ENCODE measurements at places on chromosomes 1 and 21.

DNA sequence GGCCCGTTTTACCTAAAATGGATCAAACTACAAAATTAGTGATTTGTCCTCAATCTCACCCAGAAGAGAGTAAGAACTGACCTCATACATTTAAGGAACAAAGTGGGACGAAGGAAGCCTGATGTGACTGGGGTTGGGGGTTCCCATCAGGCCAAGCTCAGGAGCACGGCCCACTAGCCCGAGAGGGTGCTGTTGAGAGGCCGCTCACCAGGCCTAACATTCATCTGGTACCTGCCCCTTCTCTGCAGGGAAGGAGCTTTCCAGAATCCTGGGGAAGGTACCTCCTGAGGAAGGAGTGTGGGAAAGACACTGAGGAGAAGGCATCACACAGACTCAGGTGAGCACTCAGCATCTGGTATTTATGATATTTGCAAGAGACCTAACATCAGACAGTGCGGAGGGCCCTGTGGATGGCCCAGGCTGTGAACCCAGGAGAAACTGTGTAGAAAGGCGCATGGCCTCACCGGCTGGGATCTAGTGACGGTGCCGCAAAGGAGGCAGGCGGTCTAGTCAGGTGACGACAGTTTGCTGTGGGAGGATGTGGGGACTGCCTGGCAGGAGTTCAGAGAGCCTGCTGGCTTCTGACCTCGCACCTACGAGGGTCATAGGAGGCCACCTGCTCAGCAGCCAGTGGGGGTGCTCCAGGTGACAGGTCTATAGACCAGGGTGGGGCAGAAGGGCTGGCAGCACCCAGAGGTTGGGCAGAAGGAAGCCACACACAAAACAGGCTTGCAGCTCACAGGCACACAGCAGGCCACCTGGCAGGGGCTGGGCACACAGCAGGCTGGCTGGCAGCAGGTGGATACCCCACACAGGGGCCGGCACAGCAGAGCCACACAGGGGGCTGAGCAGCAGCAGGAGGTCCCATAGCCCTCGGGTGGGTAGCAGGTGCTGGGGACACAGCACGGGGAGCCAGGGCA, 543 bp downstream of the KRTAP12-4 start:
- no peak for DNase-seq

GRCh38 chr21:17780539-17780938, 38.6 kb downstream of the C21orf91 start:
- peak; percentile 89 for DNase-seq

- no peak for DNase-seq
Measured at GRCh38 chr1:17565461-17566252, 26.2 kb downstream of the ARHGEF10L start.

DNA sequence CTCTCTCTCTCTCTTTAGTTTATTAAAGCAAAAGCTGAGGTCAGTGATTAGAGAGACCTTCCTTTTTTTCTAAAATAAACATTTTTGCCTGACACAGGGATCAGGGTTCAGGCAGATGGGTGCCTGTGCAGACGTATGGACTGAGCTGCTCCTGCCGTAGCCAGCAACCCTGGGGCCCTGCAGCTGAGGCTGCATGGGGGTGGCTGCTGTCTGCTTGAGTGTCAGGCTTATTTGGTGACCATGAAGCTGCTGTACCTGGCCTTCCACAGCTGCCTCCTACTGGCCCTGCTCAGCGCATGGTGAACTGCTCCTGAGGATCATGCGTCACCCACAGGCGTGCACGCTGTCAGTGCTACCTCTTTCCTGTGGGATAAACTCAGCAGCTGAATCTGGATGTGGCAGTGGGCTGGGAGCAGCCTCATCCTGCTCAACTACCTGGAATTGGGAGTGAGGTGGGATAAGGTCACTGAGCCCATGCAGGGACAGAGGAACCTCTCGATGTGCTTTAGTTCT, 35.1 kb downstream of the GNG4 start:
- no peak for DNase-seq

GRCh38 chr1:71086331-71086730, 5.5 kb upstream of the ZRANB2 start:
- no peak for DNase-seq

- peak; percentile 66 for DNase-seq
Measured at GRCh38 chr1:29230553-29231378, at the start of gene MECR. Gene MECR (minus strand): TSS chr1:29230934. CDS start chr1:29230906, 28 bp downstream.

DNA sequence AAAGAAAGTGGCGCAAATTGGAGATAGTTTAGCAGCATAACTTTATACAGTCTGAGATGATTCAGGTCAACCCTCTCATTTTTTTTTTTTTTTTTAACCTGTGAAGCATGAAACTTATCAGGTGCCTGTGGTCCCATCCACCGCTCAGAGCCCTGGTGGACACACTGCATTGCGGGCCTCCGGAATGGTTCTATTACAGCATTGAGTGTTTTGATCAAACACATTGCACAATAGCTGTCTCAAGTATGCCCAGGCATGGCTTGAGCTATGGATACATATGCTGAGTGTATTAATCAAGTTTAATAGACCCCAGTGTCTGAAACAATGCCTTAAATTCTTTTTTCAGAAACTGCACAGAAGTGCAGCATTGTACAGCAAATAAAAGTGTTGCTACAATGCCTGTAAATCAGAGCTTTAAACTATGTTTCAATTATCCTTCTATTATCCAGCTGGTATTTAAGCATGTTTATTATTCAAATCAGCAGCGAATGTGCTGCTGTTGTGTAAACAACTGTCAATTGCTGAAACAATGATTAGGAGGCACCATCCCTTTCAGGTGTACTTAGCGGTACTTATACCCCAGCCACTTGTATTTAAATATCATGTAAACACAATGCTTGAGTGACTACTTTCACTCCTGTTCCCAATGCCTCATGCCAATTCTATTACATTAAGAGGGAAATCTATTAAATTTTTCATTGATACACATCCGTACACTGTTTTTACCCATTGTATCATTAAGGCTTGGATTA, 456.6 kb downstream of the RPS6KC1 start:
- DNase-seq = no peak

DNA sequence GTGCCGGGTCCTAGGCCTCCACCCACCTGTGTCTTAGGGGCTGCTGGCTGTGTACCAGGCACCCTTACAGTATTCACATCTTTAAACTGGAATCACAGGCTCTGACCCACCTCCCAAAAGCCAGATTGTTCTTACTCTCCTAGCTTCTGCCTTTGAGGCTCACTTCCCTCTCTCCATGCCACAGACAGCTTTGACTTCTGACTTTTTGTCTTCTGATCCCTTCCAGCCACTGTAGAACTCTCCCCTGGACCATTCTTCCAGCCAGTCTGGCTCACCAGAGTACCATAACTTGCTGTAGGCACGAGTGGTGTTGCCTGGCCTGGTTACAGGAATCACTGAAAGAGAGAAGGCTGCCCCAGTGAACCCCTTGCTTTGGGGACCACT, 58.1 kb upstream of the STUM start:
- no peak for DNase-seq

DNA sequence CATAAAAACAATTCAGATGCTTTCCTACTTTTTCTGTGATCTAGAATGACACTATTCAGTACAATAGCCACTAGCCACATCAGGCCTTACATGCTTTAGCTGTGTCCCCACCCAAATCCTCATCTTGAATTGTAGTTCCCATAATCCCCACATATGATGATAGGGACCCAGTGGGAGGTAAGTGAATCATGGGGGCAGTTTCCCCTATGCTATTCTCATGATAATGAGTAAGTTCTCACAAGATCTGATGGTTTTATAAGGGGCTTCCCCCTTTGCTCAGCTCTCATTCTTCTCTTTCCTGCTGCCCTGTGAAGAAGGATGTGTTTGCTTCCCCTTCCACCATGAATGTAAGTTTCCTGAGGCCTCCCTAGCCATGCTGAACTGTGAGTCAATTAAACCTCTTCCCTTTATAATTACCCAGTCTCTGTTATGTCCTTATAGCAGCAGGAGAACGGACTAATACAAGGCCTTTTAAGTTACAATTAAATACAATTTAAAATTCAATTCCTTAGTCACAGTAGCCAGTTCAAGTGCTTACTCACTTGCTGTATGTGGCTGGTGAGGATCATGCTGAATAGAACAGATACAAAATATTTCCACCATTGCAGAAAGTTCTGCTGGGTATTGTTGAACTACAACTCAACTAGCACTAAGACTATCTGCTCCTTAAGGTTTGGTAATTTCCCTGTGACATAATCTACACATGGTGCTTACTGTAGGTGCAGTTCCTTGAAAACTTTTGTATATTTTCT, 106.7 kb downstream of the SCMH1 start:
- DNase-seq = no peak

DNA sequence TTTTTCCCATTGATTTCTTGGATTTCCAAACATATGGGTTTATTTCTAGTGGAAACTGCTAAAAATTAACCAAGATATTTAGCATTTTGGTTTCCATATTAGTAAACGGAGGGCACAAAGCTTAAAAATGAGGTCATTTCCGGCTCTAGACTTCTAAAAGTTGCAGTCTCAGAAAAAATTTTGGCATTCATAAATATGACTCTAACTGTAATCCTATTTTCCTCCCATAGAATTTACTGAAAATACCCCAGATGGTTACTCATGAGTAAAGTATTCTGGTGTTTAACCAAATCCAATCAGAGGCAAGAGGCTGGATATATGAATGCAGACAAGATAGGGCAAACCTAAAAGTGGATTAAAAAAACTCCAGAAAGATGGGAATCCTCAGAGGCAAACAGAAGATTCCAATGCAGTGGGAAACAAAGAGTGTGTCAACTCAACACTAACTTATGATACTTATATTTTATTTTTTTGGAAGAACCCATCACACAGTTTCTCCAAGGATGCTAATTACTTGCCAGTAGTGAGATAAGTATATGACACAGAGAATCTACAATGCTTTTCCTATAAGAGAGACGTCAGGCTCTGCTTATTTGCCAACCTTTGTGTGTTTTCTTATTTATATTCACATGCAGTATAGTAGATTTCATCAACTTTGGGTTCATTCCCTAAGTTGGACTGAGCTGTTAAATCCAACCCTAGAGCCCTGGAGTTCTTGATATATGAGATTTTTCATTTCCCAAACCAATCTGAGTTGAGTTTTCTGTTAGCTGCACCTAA, 90.1 kb upstream of the BCL10 start:
- DNase-seq = no peak

DNA sequence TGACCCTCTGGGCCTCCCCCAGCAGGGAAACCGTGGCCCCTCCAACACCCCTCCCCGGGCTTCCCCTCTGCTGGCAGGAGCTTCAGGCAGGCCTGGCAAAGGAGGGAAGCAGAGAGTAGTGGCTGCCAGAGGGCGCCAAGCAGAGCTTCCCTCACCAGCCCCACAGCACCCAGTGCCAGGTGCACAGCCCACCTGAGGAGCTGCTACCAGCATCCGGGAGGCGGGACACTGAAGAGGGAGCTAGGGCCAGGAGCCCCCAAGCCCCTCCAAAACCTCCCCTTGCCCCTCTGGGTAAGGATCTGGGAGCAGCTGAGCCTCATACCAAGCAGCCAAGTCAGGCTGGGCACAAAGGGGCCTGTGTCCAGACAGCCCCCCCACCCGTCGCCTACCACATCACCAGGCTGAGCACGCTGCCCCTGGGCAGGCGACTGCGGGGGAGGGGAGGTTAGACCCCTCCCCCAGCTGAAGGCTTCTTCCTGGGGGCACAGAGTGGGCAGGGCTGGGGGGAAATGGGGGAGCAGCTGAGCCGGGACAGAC, 19.6 kb downstream of the CCDC24 start:
- no peak for DNase-seq

- DNase-seq = no peak
Measured at GRCh38 chr1:54124472-54124871, 28.3 kb downstream of the CDCP2 start.

GRCh38 chr1:225597926-225598575, 54.9 kb downstream of the ENAH start:
- no peak for DNase-seq

- DNase-seq = no peak
Measured at GRCh38 chr1:221643404-221644144, 98.3 kb downstream of the DUSP10 start.

DNA sequence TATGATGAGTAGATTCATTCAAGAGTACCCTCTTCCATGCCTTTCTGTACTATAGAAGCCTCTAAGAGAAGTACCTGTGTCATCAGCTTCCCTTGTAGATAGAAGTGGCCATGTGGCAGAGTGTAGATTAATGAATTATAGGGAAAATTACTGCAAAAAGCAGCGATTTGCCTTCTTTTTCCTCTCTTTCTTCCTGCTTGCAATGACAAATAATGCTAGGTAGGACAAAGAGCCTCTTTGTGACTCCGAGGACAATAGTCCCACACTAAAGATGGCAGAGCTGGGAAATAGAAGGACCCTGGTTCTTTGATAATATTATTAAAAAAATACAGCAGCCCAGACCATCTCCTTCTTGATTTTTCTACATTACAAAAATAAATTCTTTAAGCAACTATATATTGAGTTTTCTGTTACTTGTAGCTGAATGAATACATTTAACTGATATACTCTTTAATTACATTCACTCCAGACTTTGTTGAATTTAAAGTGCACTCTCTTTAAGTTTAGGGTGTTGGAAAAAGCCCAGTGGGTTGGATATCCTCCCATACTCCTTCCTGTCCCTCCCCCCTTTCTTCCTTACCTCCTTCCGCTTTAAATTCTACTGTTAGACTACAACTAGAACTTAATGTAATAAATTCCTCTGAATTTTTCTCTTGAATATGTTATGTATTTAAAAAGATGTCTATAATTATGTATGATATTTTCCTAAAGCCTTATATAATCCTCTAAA, 198.2 kb upstream of the APP start:
- no peak for DNase-seq

GRCh38 chr1:156905651-156906050, 12.1 kb downstream of the PEAR1 start:
- no peak for DNase-seq

GRCh38 chr1:151060007-151060656, at the start of gene MLLT11:
Gene MLLT11 (plus strand): TSS chr1:151060397. CDS start chr1:151067225, 6,828 bp downstream.
- no peak for DNase-seq

DNA sequence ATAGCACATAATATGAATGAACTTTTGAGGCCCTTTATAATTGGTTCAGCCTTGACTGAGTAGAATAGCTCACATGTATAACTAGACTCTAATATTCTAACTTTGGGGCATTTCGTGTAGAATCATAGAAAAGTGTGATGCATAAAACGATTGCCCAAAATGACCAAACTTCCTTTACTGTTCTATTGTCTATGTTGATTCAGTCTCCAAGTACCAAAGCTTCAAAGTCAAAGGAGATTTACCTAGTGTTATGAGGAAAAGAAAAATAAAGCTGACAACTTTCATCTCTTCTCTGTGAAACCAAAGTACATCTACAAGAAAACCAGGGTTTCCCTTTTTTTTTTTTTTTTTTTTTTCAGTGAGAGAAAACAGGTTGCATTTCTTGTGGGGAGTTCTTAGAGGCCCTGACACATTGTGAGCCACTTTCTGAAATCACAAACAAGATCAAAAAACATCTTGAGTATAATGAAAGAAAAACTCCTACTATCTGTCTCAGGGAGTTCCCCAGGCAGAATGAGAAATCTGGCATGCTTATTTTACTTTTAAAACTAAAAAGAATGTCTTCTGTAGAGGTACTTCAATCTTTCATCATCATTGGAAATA, 183.4 kb downstream of the TNFSF18 start:
- no peak for DNase-seq

DNA sequence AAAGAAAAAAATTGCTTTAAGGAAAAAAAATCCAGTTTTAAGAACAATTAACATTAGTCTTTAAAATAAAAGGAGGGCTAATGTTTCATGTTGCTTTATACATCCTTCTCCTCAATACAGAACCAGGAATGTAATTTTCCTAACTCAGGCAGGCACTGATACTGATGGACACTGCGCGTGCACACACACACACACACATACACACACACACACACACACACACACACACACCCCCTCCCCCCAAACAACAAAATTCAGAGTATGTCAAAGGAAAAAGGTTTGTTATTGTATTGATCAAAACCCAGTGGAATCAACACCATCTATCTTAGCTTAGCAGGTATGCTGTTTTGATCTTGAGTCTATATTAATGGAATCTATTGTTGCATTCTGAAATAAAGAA, 31.6 kb downstream of the PTP4A2 start:
- no peak for DNase-seq

All from GM12864 (cell line).